GM18507 (cell line): ENCODE measurements at places on chromosomes 12 and 14.
A peak's percentile ranks its signal among the peaks of the same experiment; 100 is the strongest.

GRCh38 chr12:132366341-132366861 is 37.0 kb upstream of the GALNT9 start:
- no peak for DNase-seq

DNA sequence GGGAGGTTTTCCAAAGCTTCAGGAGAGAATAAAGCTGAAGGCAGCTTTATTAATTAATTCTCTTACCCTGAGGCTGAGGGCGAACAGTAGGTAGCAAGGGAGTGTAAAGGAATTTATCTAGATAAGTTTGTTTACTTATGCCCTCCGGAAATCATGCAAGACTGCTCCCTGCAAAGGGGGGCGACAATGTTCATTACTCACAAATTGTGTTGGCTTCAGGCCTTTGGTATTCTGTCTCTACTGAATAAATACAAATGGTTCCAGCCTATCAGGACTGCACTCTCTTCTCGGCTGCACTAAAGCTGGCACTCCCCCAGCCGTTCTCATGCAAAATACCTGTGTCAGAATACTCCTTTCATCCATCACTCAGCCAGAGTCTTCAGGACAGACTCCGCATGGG is 120.8 kb downstream of the PPHLN1 start:
- no peak for DNase-seq

DNA sequence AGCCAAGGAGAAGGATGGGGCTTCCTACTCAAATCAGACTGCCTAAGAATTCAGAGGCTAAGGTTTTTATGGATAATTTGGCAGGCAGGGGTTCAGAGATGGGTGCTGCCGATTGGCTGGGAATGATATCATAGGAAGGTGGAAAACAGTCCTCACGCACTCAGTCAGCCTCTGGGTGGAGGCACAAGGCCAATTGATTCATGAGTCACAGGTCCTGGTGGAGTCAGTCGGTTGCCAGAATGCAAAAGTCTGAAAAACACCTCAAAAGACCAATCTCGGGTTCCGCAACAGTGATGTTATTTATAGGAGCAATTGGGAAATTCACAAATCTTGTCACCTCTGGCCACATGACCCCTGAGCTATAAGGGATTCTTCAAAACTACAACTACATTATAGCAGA is 105.5 kb downstream of the GXYLT1 start:
- DNase-seq, result no peak

DNA sequence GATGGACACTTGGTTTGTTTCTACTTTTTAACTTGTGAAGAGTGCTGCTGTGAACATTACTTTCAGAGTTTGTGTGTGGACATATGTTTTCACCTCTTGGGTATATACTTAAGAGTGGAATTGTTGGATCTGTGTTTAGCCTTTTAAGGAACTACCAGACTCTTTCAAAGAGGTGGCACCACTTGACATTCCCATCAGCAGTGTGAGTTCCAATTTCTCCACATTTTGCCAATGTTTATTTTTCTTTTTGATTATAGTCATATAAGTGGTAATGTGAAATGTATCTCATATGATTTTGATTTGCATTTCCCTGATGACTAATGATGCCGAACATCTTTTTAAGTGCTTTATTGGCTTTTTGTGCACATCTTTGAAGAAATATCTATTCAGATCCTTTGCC is 44.8 kb downstream of the ARHGAP5 start:
- no peak for DNase-seq

DNA sequence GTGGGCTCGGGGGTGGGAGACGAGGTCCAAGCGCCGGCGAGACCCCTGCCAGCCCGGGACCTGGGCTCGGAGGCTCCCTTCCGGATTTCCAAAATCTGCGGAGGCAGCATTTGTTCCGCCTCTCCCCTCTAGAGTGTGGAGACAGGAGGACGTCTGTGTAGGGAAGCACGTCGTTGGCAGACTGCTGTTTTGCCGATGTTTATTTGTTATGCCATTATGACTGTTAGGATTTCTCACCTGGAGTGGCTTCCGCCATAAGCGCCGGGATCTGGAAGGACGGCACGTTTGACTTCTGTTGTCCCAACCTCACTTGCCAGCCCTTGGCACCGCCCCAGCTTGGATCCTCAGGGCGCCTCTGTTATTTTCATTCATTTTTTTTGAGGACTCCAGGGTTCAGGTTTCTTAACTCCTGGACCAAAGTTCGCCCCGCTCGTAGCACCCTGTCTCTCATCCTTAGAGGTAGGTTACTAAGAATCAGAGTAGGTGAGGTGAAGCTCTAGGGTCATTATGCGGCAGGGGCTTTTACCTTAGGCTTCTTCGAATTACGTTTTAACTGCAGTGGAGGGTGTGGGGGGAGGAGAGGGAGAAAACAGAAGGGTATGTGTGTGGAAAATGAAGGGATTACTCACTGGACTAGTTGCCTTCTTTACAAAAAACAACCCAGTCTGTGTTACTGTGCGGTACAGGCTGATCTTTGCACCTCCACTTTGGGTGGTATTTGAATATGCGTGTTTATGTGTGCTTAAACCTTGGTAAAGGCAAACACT is 547 bp upstream of the PYGL start:
- DNase-seq, result no peak

DNA sequence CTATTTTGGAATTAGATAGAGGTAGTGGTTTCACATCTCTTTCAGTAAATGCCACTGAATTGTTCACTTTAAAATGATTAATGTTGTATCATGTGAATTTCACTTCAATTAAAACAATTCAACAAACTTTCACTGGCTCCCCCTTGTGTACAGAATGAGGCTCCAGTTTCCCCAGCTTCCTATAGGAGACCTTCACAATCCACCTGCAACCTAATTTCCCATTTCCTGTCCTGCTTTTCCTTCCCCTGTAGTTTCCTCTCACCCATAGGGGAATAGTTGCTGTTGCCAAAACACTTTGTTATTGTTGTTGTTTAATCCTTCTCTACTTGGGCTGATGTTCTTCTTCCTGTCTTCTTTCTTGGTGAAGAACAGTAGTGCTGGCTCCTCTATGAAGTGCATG is 59.8 kb downstream of the NPAS3 start:
- no peak for DNase-seq

DNA sequence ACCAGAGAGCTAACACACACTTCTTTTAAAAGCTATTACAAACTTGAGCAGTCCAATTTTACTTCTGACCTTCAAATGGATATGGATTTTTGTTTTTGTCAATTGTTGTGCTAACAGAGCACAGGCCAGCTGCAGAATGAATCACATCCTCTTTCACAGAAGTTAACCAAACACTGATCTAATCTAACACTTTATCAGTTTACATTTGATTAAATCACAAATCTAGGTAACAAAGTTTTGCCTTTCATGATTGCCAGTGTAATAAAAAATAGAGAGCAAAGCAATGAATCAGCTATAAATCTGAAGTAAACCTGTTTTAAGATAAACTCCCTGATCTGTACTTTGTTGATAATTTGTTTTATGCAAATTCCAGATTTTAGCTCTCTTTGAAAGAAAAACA is 273.1 kb upstream of the RGS6 start:
- no peak for DNase-seq

- DNase-seq, result no peak
Observed at GRCh38 chr12:92550254-92550653, 152.5 kb upstream of the PLEKHG7 start.

- no peak for DNase-seq
Observed at GRCh38 chr12:42862055-42862454, 272.5 kb upstream of the PRICKLE1 start.

GRCh38 chr12:41556176-41556575 is 368.1 kb downstream of the PDZRN4 start:
- no peak for DNase-seq

- no peak for DNase-seq
Observed at GRCh38 chr12:54173066-54173726, 15.6 kb downstream of the SMUG1 start.

DNA sequence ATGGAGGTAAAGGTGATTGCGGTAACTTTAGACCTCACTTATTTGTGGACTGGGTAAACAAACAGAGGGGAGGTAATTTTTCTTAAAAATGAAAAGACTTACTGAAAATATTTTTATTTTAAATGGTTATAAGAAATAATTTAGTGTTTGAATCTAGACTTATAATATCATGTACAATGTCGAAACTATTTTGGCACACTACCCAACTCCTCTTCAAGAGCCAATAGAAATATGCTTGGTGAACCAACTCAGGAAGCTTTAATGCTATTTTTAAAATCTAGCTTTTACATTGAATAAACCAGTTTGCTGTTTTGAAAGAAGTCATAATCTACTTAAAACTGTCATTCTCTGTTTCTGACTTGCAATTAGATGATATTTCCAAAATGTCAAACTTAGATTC is 175.8 kb upstream of the NPAS3 start:
- no peak for DNase-seq

DNA sequence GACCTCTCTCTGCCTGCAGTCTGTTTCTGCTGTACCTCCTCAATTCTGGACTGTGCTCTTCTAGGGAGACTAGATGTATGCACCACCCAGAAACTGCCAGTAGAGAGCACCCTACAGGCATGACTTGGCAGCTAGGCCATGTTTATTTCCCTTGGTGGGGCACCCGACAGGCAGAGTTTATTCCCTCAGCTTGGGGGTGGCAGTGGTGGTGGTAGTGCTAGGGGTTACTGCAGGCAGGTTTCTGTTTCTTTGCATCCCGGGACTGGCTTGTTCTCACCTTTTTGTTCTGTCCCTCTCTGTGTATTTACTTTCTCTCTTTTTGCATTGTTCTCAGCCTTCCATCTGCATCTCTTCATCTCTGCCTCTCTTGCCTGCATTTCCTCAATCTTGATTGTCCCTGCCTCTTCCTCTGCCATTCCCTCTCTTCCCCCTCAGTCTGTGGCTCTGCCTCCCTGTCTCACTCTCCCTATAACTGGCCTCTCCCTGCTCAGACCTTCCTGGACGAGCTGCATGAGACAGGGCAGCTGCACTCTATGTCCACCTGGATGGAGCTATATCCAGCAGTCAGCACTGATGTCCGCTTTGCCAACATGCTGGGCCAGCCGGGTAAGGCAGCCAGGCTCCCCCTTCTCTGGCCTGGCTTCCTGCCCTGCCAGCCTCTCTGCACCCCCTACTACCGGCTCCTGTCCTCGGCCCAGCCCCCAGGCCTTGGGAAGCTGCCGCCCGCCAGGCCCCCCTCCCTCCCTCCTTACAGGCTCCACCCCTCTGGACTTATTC is 13.8 kb downstream of the PRPF40B start:
- DNase-seq, result peak; percentile 61

DNA sequence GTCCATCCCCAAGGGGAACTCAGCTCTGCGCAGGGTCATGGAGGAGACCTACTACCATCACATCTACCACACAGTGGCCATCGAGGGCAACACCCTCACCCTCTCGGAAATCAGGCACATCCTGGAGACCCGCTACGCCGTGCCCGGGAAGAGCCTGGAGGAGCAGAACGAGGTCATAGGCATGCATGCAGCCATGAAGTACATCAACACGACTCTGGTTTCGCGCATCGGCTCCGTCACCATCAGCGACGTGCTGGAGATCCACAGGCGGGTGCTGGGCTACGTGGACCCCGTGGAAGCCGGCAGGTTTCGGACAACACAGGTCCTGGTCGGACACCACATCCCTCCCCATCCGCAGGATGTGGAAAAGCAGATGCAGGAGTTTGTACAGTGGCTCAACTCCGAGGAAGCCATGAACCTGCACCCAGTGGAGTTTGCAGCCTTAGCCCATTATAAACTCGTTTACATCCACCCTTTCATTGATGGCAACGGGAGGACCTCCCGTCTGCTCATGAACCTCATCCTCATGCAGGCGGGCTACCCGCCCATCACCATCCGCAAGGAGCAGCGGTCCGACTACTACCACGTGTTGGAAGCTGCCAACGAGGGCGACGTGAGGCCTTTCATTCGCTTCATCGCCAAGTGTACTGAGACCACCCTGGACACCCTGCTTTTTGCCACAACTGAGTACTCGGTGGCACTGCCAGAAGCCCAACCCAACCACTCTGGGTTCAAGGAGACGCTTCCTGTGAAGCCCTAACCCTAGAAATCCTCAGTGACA is 3.8 kb downstream of the FICD start:
- no peak for DNase-seq

- no peak for DNase-seq
Observed at GRCh38 chr12:111767362-111768158, 827 bp downstream of the ALDH2 start.

DNA sequence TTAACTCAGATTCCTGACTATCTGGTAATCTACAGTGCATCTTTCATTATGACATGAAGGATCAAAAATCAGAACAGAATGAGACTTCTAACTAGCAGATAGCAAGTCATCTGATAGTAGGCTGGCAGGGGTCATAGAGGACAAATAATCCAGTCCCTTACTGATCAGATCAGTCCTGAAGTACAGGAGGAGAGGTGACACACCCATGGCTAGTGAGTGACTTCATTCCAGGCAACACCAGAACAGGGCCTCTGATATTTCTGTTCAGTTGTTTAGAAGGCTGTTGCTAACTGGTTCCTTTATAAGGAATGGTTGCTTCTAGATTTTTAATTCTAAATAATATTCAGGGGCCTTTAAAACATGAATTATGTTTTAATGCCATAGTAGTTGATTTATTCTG is 222.1 kb downstream of the NTF3 start:
- DNase-seq, result no peak

DNA sequence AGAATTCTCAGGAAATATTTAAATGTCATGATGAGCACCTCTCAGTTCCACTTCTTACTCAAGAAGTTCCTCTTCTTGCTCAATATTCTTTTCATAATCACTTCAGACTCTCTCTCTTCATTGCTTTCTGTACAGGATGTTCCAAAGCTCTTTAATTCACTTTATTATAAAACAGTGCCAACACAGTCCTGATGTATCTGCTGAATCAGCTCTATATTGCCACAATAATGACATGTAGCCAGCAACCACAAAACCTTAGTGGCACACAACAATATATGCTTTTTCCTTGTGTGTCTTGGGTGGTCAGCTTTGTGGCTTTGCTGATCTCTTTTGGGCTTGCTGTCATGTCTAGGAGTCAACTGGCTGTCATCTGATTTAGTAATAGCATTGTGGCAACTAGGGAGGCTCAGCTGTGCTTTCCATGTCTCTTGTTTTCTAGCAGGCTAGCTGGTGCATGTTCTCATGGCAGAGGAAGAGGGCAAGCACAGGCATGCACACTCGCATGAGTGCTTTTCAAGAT is 52.8 kb upstream of the SLC2A13 start:
- DNase-seq, result no peak

GRCh38 chr12:49019120-49019430 is 499 bp upstream of the PRKAG1 start:
- DNase-seq, result no peak

DNA sequence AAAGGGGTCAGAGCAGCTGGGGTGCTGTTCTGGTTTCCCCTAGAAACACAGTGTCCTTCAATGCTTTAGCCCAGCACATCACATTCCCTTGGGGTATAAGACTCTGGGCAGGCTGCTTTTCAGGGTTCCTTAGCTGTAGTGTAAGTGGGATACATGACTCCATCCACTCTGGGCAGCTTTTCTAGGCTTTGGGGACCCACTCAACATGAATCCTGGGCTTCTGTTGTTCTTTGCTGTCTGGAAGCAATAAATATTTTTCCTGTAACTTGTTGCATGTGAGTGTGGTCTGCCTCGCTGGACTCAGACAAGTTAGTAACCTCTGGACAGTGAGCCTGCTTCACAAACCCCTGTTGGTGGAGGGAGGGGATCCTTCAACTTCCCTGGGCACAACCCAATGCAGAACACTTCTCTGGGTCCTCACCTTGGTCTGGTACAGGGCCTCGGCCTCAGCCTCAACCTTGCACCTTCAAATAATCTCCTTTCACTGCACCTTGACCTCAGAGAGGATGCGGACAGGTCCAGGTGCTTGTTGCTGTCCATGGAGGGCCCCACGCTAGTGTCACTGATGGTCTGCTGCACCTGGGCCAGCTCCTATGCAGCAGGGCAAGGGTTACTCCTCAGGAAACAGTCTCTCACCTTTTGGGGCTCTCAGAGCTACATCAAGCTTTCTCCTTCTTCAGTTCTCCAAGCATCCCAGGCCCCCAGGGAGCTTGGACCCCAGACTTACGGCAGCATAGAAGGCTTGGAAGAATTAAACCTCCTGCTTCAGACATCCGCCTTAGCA is 13.5 kb upstream of the KRT73 start:
- DNase-seq, result no peak
